Activated CD4-positive, alpha-beta T cell treated with anti-CD3 and anti-CD28 coated beads, Interleukin-2, amount 10 ng/mL, durations not matched to agents 7 days and 5 days (primary cell): ENCODE measurements at places on chromosomes 6 and 20.

GRCh38 chr6:96391776-96392360 is 129.7 kb upstream of the UFL1 start:
- H3K36me3 ChIP-seq, result no peaks in the 10 kb centered on the region
- H3K27me3 ChIP-seq, result peaks cover 8% of the 10 kb centered on the region
- no peaks in the 10 kb centered on the region for H3K4me1 ChIP-seq
- no peak overlapping the region for H3K4me3 ChIP-seq

DNA sequence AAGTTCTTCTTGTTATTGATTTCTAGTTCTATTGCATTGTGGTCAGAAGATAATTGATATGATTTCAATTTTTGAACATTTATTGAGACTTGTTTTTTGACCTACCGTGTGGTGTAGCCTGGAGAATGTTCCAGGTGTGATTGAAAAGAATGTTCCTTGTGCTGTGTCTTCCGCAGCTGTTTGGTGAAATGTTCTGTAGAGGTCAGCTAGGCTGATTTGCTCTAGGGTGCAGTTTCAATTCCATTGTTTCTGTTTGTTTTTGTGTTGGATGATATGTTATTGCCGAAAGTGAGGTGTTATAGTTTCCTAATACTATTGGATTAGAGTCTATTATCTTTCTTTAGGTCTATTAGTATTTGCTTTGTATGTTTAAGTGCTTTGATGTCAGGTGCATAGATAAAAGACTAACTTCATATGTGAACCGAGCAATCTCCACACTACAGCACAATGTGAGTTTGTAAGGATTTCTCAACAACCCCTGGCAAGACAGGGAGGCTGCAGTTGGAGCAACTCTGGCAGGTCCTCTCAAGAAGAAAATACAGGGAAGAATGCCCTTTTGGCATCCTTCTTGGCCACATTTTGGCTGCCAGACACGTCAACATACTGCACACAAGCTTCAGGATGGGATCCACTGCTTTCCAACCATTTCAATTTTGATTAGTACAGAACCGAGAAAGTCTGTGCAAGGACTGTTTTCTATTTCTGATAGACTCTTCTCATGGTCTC is 320.7 kb downstream of the RNF144B start:
- H3K27me3 ChIP-seq, result no peaks in the 10 kb centered on the region
- no peaks in the 10 kb centered on the region for H3K36me3 ChIP-seq
- no peak overlapping the region for H3K27ac ChIP-seq
- no peak overlapping the region for H3K4me3 ChIP-seq
- DNase-seq, result no peak

DNA sequence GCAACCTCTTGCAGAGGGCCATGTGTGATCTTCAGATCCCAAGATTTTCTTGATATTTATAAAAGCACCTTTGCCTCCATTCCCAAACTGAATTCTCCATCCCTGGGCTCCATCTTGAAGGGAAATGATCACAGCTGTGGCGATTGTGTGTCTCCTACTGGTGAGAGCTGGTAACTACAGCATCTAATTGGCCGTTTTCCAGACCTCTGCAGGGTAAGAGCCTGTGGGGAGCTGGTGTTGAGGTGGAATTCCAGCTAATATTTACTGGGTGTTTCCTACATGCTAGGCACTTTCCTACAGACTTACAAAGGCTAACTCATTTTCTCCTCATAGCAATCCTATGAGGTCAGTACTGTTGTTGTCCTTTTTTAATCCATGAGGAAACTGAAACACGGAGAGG is 59.2 kb upstream of the FNDC1 start:
- no peak overlapping the region for H3K27ac ChIP-seq
- H3K36me3 ChIP-seq, result no peaks in the 10 kb centered on the region
- peak; percentile 53 for DNase-seq

GRCh38 chr6:163001330-163001729 is 273.6 kb downstream of the PACRG start:
- peaks cover 8% of the 10 kb centered on the region for H3K4me1 ChIP-seq
- no peaks in the 10 kb centered on the region for H3K27me3 ChIP-seq
- DNase-seq, result no peak
- H3K36me3 ChIP-seq, result no peaks in the 10 kb centered on the region
- no peak overlapping the region for H3K27ac ChIP-seq
- H3K4me3 ChIP-seq, result no peak overlapping the region

GRCh38 chr6:147586044-147586443 is 77.6 kb downstream of the SAMD5 start:
- no peaks in the 10 kb centered on the region for H3K4me1 ChIP-seq
- no peaks in the 10 kb centered on the region for H3K36me3 ChIP-seq

GRCh38 chr20:33401921-33402369 is 626 bp upstream of the CDK5RAP1 start:
- peak overlapping the region; percentile 85 for H3K4me3 ChIP-seq
- H3K27ac ChIP-seq, result peak overlapping the region; percentile 90
- peaks cover 5% of the 10 kb centered on the region for H3K36me3 ChIP-seq
- no peaks in the 10 kb centered on the region for H3K27me3 ChIP-seq
- peaks cover 37% of the 10 kb centered on the region for H3K4me1 ChIP-seq
- peak; percentile 18 for DNase-seq

DNA sequence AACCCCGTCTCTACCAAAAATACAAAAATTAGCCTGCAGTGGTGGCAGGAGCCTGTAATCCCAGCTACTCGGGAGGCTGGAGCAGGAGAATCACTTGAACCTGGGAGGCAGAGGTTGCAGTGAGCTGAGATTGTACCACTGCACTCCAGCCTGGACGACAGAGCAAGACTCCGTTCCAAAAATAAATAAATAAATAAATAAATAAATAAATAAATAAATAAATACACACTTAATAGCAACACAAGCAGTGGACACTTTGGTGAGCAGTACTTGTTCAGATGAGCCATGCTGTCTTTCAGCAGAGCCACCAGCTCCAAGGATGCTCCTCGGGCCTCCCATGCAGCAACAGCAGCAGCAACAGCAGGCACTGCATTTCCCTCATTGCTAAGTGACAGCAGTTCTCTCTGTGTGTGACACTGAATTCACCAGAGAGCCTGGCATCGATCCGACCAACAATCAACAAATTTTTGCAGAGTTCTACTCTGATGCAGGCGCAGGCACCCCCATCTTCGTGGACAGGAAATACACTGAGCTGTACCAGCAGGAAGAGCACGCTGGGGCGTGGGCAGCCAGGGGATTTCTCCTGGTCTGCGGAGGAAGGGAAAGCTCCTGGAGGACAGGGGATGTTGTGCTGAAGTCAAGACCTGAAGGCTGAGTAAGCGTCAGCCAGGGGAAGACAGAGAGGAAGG is 54.0 kb upstream of the SNX9 start:
- no peak overlapping the region for H3K27ac ChIP-seq
- peaks cover 32% of the 10 kb centered on the region for H3K4me1 ChIP-seq
- DNase-seq, result no peak
- no peaks in the 10 kb centered on the region for H3K36me3 ChIP-seq

GRCh38 chr6:144123421-144123820 is 26.9 kb upstream of the STX11 start:
- no peak for DNase-seq
- no peaks in the 10 kb centered on the region for H3K36me3 ChIP-seq
- H3K27me3 ChIP-seq, result no peaks in the 10 kb centered on the region
- H3K4me3 ChIP-seq, result no peak overlapping the region
- no peaks in the 10 kb centered on the region for H3K4me1 ChIP-seq
- no peak overlapping the region for H3K27ac ChIP-seq

GRCh38 chr6:21455071-21455470 is 138.5 kb upstream of the SOX4 start:
- no peaks in the 10 kb centered on the region for H3K27me3 ChIP-seq
- no peak overlapping the region for H3K4me3 ChIP-seq
- H3K4me1 ChIP-seq, result no peaks in the 10 kb centered on the region
- no peak overlapping the region for H3K27ac ChIP-seq

- DNase-seq, result no peak
- peaks cover 5% of the 10 kb centered on the region for H3K36me3 ChIP-seq
- H3K4me3 ChIP-seq, result no peak overlapping the region
- H3K4me1 ChIP-seq, result no peaks in the 10 kb centered on the region
- H3K27me3 ChIP-seq, result no peaks in the 10 kb centered on the region
- no peak overlapping the region for H3K27ac ChIP-seq
These were observed 30.2 kb downstream of the ZHX3 start for GRCh38 chr20:41287327-41287726.

DNA sequence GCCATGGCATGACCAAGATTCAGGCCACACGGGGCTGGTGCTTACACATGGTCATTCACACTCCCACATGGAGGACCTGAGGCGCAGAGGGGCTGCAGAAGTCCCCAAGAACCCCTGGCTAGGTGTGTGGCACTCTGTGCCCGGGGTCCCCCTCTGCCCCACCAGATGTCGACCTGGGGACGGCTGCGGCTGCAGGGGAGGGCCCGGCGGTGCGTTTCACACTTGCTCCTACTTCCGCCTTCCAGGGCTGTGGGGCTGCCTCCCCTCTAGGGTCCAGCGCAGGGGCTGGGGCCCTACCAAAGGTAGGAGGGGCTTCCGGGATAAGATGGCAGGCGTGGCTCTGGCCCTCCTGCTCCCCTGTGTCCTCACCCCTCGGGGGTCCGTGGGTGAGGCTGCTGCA is 81.1 kb upstream of the SLCO4A1 start:
- no peak overlapping the region for H3K27ac ChIP-seq
- no peaks in the 10 kb centered on the region for H3K36me3 ChIP-seq
- peaks cover 14% of the 10 kb centered on the region for H3K27me3 ChIP-seq
- H3K4me3 ChIP-seq, result no peak overlapping the region
- no peak for DNase-seq

DNA sequence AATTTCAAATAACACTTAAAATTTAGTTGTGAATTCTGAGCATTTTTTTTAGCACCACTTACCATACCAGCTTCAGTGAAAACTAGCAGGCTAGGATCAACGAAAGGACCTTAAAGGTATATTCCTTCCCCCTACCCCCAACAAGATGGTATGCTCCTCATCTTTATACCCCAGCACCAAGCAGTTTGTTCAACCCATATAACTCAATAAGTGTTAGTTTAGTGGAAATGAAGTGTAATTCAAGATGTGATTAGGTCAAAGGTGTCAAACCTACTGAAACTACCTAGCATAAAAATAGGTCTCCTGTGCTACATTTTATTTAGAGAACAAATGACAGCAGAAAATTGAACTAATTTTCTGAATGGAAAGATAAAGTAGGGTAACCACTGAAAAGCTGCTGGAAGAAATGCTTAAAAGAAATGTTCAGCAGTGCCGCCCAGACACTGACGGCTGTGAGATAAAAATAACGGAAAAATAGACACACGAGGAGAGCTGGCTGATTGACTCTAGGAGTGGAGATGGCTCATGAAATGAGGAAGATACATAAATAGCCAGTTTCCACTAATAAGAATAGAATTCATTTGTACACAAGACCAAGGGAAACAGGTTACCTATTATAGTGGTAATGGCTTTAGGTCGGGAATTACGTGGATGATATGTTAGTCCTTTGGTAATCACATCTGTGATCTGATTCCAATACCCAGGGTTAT is 94.8 kb downstream of the IPCEF1 start:
- peaks cover 21% of the 10 kb centered on the region for H3K4me1 ChIP-seq
- H3K36me3 ChIP-seq, result peaks cover 5% of the 10 kb centered on the region
- H3K4me3 ChIP-seq, result no peak overlapping the region
- no peak for DNase-seq
- no peaks in the 10 kb centered on the region for H3K27me3 ChIP-seq

DNA sequence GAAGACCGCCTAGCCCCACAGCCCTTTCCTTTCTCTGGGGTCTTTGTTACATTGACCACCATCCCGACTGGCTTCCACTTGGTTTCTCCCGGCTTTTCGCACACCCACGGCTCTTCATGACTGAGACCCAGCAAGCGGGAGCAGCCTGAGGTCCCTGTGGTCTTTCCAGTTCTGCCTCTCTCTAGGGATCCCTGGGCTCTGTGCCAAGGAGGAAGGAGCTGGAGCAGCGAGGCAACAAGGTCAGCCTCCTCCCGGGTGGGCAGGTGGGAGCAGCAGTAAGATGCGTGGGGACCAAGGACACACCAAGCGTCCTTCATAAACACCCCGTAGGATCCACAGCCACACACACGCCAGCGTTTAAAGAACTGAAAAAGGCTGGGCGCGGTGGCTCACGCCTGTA is 29.6 kb upstream of the MRGBP start:
- H3K27ac ChIP-seq, result no peak overlapping the region
- H3K36me3 ChIP-seq, result no peaks in the 10 kb centered on the region
- H3K27me3 ChIP-seq, result no peaks in the 10 kb centered on the region
- no peak overlapping the region for H3K4me3 ChIP-seq

- peaks cover 2% of the 10 kb centered on the region for H3K4me1 ChIP-seq
- no peaks in the 10 kb centered on the region for H3K27me3 ChIP-seq
- no peak overlapping the region for H3K27ac ChIP-seq
- DNase-seq, result no peak
- H3K4me3 ChIP-seq, result no peak overlapping the region
These were observed 13.0 kb upstream of the MUC22 start for GRCh38 chr6:30997301-30997700.
